Caco-2 (cell line): ENCODE measurements at places on chromosomes 3 and 15.

GRCh38 chr3:129593230-129593594 lies 13.3 kb downstream of the PLXND1 start:
- DNase-seq, result no peak

DNA sequence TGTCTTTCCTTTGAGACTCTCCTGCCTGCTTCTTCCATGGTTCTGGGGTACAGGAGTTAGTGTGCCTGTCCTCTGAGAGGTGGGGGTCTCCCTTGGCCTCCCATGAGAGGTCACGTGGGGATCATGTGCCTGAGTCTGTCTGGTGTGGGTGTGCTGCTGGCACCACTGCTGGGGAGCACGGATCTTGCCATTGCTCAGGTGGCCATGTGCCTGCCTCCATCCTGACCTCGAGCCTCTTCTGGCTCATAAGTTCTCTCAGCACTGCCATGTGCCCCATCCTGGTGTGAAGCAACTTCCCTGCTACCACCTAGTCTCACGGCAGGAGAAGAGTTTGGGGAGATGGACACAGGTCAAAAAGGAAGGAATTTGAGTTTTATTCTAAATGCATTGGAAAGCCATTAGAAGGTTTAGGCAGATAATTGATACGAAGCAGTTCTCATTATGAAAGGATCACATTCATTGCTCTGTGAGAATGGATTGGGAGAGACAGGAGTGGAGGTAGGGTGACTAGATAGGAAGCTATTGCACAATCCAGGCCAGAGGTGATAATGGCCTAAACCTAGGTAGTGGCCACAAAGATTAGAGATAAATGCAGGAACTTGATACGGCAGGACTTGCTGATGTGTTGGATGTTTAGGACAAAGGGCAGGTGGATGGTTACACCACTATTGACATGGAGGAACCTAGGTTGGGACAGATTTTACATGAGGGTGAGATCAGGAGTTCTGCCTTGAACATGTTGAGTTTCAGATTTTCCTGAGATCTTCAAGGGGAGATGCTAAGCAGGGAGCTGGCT lies 173.0 kb upstream of the RORA start:
- no peak for DNase-seq

DNA sequence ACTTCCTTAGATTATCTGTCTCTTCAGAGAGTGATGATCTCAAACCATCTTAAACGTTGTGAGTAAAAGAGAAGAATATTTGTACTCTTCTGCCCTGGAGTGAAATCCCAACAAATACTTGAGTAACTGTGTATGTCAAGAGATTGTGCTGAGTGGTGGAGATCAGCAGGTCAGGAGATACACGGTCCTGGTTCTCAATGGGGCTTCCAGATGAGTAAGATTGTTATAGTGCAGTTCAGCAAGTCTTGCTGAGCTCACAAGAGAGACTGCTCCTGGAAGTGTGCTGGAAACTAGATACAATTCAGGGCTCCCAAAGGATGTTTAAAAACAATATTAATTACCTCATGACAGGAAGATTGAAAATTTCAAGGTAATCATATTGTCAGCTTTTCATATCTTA lies 184.3 kb downstream of the AKAP13 start:
- no peak for DNase-seq

DNA sequence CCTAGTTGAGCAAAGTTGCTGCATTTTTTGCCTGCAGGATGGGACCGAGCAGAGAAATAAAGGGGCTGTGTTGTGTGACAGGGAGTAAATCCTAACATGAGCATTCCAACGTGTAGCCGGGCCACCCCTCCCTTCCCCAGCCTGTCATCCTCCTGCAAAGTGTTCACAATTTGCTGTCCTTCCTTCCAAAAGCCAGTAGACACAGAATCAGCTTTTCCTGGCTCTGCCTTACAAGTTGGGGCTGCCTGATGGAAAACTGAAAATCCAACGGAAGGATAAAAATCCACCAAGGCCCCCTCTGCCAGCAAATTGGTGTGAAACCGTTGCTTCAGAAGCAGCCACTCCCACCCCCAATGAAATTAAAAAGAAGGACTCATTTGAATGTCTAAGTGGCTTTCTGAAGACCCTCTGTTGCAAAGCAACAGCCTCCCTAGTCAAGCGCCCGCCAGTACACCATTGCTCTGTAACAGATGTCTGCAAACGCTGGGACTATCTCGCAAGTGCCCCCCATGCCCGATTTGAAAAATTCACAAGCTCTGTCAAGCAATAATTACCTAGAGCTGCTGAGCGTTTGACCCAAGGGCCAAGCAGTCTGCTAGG lies 665 bp downstream of the FRMD4B start:
- no peak for DNase-seq

GRCh38 chr3:9179826-9180763 lies 69.4 kb downstream of the SRGAP3 start:
- no peak for DNase-seq

DNA sequence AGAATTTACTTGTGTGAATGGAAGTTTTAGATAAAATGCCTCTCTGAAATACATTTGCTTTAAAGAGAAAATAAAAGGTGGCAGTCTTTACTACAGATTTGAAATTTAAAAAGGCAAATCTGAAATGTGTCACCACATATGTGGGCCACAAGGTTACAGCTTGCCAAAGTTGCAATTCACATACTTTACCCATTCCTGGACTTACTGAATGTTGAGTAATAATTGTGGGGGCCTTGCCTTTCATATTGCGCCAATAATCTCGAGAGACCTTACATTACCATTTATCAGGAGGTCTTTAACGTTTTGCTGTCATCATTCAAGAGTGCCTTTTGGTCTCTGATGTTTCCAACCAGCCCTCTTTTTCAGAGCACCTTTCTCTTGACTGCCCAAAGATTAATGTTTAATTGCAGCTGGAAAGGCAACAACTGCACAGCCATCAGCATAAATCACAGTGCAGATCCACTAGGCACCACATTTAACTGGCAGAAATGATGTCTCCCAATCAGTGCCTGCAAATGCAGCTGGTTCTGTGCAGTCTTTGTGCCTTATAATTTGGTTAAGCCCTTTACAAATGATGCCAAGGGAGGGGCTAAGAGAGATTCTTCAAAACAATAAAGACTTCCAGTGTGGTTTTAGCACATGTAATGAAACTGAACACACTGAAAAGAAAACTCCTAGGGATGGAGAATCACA lies 206.8 kb downstream of the MAGI1 start:
- DNase-seq, result no peak

DNA sequence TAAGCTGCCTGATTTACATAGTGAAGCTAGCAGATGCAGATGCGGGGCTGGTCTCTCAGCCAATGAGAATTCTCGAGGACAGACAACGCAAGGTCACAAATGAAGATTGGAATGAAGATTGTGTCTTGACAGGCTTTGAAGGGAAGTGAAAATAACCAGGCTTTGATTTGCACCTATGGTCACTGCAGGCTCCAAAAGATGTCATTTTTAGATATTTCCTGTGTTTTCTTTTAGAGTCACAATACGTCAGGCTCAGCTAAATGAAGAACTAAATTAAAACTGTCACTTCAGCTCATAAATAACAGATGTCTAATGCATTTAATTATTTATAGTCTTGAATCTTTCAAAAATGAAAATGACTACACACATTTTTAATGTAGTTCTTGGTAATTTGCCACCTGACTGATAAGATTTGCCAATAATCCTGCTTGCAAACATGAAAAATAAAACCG lies 99.5 kb downstream of the SQOR start:
- no peak for DNase-seq

DNA sequence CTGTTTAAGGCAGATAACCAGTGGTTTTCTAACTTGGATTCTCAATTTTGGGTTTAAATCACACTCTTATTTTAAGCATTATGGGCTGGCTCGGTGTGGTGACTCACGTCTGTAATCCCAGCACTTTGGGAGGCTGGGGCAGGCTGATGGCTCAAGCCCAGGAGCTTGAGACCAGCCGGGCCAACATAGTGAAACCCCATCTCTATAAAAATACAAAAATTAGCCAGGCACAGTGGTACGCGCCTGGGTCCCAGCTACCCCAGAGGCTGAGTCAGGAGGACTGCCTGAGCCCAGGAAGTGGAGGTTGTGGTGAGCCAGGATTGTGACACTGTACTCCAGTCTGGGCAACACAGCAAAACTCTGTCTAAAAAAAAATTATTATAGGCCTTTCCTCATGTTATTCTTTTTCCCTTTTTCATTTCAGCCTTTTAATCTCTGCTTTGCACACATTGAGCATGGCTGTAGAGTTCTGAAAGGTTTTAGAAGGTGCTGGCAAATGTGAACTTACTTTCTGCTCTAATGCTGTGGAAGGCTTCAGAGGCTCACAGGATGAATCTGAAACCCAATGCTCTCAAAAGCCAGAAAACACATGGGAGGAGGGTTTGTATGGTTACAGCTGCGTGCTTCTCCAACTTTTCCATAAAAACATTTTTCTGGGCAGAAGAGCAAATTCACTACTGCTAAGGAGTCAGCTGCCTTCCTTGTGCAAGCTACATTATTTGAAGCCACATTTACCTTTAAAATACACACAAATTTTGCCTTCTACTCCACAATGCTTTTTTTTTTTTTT lies 32.5 kb downstream of the CHAC1 start:
- DNase-seq, result no peak

DNA sequence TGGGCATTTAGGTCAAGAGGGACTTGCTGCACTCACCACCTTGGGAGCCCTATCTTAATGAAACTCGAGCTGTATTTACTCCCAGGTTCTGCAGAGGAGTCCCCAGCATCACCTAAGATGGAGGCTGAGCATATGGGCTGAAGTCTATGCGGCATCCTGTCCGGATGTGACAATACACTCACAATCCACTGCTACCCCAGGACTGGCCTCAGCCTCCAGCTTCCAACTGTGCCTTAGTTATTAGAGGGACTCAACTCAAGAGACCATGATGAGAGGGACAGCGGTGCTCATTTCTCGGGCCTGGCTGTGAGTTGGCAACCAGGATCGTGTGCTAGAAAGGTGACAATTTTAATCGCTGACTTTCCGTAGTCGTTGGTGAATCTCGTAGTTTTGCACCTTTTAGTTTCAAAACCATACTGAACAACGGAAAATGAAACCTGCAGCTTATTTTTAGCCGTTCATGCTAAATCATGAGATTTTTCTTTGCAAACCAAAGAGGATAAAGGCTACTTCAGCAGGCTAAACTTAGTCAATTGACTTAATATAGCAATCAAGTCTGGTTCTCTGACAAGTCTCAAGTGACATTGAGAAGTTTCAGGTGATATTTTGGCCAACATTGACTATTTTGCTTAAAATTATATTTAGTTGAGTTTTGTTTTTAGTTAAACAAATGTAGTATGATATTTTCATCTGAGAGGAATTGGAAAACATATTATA lies 11.1 kb downstream of the ZBTB38 start:
- no peak for DNase-seq
